ENCODE measurements at places on chromosomes 5 and 9. TPM values are rescaled to one million over a fixed set of nuclear protein-coding genes. Genes with fewer than 3 reads are reported as not detected.

DNA sequence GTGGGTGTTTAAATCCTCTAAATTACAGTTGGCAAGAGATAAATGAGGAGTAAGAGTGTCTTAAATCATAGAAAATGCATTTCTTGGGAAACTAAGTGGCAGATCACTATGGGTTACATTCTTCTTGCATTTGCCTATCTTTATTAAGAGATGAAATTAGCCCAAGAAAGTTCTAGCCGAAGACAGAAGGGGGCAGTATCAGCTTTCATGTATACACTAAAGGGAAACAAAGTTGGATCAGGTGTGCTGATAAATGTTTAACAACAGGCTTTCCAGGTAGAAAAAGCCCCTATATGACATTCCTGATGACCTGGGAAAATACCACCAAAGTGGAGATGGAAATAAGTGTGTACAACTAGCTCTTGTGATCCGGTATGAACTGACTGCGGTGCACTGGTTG lies 81.9 kb upstream of the TLR4 start:
- no peak for DNase-seq

- no peak for DNase-seq
Measured at GRCh38 chr5:31630931-31631330, 8.0 kb upstream of the PDZD2 start.

DNA sequence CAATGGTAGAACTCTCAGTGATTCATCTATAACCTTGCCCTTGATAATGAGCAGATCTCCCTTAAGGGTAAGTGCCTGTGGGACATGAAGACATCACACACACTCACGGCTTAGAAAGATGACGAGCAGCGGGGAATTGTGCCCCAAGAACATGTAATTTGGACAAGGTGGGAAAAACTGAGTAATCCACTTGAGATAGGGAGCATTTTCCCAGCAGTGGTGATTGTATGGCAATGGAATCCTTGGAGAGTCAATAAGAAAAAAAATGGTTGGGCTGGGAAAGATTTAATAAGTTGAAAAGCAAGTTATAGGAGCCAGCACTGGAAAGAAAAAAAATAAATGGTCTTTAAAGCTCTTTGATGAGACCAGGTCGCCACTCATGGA lies 193.1 kb downstream of the GLIS3 start:
- DNase-seq = no peak

- no peak for DNase-seq
Measured at GRCh38 chr5:175381130-175381529, 62.9 kb downstream of the DRD1 start.

DNA sequence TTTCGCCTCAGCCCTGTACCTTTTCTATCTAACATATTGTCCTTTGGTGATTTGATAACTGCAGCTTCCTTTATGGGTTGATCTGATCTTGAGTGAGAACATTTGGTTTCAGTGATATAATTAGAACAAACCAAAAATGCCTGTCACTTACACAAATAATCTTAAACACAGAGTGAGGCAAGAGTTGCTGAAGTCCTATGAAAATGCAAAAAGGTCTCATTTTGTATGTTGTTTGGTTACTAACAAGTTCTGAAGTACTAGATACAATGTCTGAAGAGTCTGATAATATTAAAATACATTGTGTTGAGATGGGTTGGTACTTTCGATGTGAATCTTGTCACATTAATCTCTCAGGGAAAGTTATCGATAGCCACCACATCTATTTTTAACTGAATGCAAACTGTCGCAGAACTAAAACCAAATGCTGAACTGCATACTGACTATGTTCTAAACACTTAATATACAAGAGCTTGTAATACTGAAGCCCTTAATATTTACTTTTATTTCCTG lies 70.4 kb upstream of the TMED7 start:
- no peak for DNase-seq

GRCh38 chr5:2131826-2132496 lies 249.2 kb upstream of the IRX4 start:
- no peak for DNase-seq

DNA sequence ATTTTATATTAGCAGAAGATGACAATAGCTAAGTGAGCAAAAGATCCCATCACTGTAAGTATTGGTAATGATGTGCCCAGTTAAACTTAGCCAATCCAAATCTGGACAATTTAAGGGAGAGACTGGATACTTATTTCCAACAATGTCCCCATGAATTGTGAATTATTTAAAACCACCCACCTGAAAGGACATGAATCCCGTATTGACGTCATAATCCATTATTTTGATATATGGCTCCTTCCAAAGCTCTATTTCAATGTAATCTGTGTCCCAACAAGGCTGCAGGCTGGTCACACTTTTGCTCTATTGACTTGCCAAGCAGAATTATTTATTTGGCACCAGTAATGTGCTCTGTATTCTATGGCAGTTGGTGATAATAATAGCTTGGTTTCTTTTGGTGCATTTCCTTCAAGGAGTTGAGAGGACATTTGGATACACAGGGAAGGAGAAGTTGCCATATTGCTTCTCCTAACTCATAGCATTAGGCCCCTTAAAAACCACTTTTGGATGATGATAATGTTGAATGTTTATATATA lies 157.2 kb downstream of the NMUR2 start:
- DNase-seq = no peak

GRCh38 chr5:10839118-10839517 lies 78.1 kb upstream of the DAP start:
- DNase-seq = no peak

GRCh38 chr9:137956688-137957385 lies 79.3 kb downstream of the CACNA1B start:
- no peak for DNase-seq

DNA sequence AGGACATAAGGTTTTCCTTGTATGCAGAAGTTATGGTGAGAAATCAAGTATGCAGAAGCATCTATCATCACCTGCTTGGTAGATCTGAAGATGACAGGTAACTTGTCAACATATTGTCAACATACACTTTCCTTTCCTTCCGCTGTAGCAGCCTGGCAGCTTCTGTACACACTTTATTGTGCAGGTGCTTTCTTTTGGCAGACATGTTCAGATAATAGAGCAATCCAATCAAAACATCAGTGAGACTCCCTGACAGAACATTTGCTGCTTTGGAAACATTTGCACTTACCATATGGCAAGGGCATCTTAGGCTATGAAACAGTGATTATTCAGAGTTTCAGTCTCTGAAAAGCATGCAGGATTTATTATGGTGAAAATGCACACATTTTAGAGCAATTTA lies 161.1 kb upstream of the CDH12 start:
- DNase-seq = no peak

DNA sequence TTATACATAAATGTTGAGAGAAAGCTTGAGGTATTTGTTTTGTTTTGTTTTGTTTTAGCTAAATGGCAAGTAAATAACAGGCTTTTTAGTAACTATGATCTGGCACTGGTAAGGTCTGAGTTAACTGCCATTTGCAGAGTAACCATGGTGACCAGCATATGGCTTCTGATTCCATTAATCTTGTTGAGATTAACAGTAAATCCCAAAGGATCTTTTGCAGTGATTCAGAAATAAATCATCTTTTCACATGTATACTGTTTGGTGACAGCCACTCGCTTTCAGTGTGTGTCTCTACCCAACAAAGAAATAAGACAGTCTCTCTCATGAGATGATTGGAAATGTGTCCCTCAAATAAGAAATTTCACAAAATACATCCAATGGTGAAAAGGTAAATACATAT lies 235.6 kb downstream of the RAB3C start:
- DNase-seq = no peak

DNA sequence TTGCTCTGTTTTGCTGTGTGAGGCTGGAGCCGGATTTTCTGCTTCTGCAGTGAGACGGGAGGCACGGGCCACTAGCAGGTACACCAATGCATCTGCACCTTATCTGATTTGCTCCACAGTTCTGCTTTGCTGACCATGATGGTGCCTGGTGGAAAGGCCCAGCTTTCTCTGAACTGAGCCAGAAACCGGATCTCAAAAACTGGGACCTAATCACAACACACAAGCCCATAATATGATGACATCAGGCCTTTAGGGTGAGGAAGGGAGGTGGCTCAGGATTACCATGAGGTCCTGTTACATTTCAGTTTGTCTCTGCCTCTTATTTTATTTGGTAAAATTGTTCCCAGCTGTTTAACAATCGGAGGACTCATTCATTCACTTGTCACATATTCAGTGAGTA lies 49.8 kb downstream of the FGF1 start:
- DNase-seq = no peak

DNA sequence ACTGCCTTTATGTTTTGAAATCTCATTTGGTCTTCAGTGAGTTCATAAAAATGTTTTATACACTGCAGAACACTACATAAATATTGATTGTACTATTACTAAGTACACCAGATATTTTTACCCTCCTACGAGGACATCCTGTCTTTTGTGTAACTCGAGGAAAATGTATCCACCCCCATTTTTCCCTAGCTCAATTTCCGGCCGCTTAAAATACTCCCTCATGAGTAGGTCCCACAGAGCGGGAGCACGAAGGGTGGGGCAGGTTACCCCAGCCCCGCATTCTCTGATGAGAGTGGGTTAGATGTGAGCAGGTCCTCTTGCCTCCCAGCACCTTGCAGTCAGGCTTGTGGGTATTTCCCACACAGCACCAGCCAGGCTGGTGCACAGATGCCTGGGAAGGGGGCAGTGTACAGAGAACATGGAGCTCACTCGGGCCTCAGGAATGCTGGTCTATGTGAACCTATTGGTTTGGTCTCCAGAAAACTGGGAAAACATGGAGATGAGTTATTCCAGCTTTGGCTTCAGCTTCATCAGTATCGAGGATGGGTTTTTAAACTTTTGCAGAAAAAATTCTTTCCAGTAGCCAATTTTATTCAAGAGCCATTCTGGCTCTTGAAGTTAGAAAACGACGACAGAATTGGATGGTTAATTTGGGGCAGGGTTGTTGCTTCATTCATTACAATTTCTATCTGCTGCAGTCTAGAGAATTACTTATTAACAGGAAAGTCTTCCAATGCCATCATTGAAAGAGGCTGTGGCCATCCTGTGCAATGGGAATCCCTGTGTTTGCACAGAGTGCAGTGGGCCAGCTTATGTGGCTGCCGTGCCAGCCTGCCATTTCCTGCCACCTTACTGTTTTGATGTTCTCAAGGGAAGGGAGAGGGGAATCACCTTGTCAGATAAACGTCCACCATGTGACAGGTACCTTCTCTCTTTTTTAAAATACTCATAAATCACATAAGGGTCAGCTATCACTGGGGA lies 73.2 kb downstream of the WDR41 start:
- no peak for DNase-seq

DNA sequence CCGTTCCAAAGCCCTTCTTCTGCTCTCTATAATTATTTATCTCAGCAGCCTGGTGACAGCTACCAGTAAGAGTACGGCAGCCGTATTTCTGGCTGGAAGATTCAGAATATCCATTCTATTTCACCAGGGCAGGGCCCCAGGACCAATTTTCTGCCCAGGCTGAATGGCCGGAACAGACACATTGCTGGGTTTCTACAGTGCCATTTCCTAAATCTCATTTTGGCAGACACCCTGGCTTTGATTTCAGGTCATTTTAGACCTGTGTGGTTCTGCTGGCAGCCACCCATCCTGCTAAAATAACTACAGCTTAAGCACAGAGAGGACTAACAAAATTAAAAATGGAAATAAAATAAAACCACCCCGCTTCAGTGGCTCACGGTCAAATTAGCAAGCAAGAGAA lies 95.0 kb downstream of the CRB2 start:
- no peak for DNase-seq

DNA sequence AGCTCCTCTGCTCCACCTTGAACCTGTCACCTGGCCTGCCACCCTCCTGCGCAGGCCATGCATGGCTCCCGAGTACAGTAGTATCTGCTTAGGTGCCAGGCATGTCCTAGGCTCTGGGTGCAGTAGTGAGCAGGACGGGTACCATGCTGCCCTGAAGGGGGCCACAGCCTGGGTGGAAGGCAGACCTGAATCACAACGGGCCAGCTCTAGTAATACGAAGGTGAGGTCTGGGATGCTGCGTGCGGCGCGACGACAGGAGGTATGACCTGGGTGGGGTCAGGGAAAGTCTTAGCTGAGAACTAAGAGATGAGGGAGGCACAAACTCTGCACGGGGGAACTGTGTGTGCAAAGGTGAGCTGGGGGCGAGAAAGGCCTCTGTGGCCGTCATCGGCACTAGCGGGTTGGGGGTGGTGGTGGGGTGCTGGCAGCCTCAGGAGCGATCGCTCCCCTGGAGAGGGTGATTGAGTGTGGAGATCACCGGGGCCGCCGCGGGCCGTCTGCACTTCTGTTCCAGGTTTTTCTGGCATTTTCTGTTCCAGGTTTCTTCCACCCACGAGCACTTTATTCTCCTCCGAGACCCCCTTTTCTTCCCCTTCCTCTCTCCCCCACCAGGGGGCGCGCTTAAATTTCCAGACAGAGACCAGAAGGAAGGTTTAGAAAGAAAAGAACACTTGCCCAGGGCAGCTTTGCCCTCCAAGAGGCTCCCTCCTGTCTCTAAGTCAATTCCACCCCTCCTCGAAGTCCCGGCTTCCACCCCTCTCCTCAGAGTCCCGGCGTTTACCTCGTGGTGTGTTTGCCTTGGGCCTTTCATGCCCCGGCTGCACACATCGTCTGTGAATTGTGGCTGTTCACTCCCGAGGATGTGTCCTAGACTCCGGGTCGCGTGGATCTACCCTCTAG lies 15.1 kb downstream of the PDLIM4 start:
- peak; percentile 83 for DNase-seq

DNA sequence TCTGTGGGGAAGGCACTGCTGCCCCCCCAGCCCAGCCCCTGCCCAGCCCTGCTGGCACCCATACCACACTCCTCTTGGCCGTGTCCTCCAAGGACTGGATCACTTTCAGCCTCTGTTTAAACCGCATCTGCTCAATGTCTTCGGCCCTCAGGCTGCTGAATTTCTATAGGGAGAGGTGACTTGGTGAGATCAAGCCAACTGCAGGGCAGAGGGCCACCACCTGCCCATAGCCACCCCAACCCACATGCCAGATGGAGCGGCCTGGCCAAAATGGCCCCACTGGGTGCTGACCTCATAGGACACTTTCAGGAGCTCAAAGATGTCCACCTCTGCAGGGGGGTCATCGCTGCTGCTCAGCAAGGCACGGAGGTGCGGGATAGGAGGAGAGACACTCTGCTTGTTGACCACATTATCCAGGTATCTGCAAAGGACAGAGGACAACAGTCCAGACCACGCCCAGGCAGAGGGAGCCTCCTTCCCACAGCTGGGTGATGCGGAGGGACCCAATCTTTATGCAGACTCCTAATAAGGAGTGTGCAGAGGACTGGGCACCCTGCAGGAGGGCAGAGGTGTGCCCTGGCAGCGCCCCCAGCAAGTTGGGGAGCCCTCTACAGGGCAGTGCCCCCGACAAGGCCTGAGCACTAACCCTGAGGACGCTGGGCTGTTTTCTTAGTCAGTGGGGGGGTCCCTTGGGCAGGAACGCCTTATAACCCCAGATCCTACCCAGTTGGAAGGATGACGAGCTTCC lies 14.4 kb upstream of the MRNIP start:
- no peak for DNase-seq

GRCh38 chr5:15233566-15233965 lies 266.4 kb upstream of the FBXL7 start:
- no peak for DNase-seq

- no peak for DNase-seq
Measured at GRCh38 chr5:58407042-58407719, 52.7 kb downstream of the PLK2 start.

- no peak for DNase-seq
Measured at GRCh38 chr9:121836366-121836885, 185.0 kb downstream of the DAB2IP start.

SNX30 gene
- total RNA-seq = 10.0 TPM

CCDC152 gene
- 0.13 TPM for total RNA-seq

MARCOL gene
- total RNA-seq = not detected

GRIA1 gene
- total RNA-seq = 0.52 TPM

LCN9 gene
- 0.72 TPM for total RNA-seq

PCDHGA6 gene
- 1.5 TPM for total RNA-seq

C1QTNF2 gene
- total RNA-seq = 0.53 TPM

ATP10B gene
- total RNA-seq = 0.11 TPM

C5orf58 gene
- 1.4 TPM for total RNA-seq

EQTN gene
- not detected for total RNA-seq
